Left kidney (tissue), 8 donors: ENCODE measurements at places on chromosomes 2 and 18. TPM values are rescaled to one million over a fixed set of nuclear protein-coding genes. Genes with fewer than 3 reads are reported as not detected.

- no peak for DNase-seq
Observed at GRCh38 chr2:112183327-112184025, 45.3 kb downstream of the FBLN7 start.

DNA sequence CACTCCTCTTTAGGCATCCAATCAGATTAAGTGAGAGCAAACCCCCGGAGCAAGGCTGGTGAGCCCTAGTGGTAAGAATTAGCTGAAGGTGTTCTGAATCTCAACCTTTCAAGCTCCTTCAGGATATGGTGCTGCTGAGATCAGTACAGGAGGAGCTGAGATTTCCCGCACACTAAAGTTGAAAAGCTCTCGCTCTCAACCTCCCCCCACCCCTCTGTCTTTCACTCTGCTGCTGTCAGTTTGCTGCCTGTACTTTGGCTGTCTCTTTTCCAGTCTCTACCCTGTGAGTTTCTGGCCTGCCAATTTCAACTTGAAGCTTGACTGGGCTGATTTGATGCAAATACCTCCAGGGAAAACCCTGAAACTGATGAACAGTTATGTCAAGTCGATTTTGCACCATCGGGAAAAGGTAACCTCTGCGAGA, 15.7 kb downstream of the ZEB2 start:
- no peak for DNase-seq

DNA sequence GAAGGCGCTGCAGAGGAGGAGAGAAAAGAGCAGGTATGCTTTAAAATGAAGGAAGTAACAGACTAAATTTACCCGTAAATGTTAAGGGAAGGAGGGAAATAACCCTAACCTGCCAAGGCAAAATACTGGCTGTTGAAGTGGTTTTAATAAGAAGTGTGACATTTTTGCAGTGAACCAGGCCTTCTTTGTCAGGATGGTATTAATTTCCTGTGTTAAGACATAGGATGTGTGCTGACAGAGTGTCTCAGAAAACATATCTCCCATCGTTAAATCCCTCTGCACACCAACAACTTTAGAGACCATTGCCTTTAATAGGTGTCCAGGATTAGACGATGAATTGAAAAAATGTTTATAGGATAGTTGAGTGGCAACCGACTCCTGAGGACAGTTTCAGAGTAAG, 9.9 kb downstream of the TTC39C start:
- DNase-seq, result no peak

GRCh38 chr18:39935598-39935997, 2019.4 kb upstream of the PIK3C3 start:
- DNase-seq, result no peak

DNA sequence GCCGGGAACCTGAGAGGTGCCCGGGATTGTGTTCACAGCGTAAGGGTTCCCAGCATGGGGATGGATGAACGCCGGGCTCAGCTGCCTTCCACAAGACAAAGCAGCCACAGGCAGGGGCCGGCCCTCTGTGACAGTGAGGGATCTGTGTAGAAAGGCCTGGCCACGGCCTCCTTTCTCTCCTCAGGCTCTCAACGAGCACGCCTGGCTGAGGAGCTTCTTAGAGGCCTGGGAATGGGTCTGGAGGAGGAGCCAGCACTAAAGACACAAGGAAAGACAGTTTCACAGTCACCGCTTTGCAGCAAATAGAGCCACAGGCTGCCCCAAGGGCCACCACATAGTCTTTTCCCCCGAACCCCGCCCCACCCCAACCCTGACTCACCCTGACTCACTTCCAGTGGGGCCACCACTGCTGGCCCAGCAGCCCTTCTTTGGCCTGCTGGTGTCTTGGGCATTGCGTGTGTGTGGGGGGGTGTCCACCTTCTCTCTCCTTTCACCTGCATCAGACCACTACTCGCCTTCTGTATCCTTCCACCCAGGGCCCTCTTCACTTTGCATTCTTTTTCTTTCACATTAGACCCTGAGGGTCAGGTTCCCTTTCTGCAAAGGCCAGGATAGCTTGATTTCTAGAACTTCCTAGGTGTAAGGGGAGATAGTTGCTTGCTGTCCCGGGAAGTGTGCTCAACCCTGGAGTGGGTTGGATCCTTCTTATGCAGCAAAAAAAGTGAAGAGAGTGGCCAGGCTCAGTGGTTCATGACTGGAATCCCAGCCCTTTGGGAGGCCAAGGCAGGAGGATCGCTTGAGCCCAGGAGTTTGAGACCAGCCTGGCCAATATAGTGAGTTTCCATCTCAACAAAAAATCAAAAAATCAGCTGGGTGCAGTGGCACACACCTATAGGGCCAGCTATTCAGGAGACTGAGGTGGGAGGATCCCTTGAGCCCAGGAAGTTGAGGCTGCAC, 19.3 kb upstream of the HPCAL1 start:
- DNase-seq, result no peak

GRCh38 chr2:43482961-43483360, 112.9 kb downstream of the THADA start:
- DNase-seq, result no peak

- no peak for DNase-seq
Observed at GRCh38 chr2:151191001-151191400, 70.7 kb downstream of the RBM43 start.

DNA sequence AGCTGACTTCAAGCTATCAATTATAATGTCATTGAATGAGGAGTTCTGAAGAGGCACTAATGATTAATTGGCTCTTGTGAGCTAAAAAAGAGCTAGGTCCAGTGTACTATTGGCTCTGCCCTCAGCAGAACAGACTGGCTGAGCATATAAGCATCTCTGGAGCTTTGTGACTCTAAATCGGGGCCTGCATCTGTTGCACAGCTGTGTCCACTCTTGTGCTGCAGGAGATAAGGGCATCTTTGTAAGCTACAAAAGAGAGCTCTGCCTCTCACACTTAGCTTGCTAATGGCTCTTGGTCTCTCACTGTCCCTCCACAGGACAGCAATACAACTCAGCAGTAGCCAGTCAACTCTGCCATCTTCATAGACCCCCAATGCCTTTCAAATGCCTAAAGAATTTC, 61.5 kb upstream of the L3MBTL4 start:
- no peak for DNase-seq

- DNase-seq, result no peak
Observed at GRCh38 chr2:145091967-145092366, 572.0 kb upstream of the ZEB2 start.

DNA sequence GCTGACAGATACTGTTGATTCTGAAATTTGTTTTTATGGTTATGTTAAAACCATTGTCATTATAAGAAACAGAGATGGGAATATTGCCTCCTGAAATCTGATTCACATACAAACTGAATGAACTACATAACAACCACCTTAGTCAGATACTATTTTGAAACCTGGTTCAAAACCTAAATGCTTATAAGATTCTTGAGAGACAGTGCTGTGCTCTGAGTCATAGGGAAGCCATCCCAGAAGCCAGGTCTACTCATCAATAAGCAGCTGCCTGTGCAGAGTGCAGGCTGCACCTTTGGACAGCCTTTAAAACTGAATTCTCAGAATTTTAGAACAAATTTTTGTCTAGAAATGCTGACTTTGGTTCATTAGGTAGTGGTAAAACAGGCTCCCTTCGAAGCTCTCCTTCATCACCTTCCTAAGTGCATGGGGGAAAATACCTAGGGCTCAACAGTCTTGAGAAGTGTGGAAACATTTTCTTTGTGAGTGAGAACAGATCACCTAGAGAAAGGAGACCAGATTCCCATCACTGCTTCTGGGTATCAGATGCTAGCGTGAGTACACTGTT, at the start of gene SERPINB7:
Gene SERPINB7 (plus strand): TSS at position 253 of the 565 bp plus-strand sequence. CDS start 6,955 bp downstream, outside the sequence.
- no peak for DNase-seq

DNA sequence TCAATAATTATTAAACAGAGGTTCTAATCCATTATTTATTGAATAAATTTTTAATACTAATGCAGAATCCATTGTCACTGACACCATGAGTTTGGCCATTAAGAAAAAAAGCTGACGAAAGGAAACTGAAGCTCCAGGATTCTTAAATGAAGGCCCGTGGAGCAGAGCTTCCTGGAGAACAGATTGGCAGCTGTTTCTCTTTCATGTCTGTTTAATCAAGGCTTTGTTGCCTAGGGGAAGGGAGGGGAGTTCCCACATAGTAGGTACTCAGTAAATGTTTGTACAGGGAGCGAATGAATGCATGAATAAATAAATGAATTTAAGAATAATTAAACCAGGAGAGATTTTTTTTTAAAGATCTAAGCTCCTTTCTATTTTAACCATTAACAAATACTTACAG, 315.1 kb upstream of the KLHL29 start:
- DNase-seq, result no peak

DNA sequence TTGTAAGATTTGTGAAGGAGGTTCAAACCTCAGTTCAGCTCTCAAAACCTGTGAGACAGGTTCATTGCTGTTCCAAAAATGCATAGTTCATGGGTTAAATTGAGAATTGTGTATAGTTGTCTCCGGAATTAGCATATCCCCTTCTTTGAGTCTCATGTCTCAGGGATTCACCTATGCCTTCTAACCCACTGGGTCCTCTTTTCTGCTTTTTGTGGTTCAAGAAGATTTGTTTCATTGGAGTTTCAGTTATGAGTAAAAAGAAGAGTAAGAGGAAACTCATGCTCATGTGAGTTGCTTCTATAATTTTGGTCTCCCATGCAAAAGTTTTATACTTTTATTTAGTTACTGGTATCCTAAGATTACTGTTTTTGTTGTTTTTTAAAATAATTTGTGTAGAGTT, 1219.8 kb upstream of the ZEB2 start:
- DNase-seq, result no peak

- no peak for DNase-seq
Observed at GRCh38 chr2:10255189-10256030, 47.3 kb upstream of the HPCAL1 start.

GRCh38 chr2:8893978-8894820, 56.8 kb upstream of the KIDINS220 start:
- DNase-seq, result no peak

DNA sequence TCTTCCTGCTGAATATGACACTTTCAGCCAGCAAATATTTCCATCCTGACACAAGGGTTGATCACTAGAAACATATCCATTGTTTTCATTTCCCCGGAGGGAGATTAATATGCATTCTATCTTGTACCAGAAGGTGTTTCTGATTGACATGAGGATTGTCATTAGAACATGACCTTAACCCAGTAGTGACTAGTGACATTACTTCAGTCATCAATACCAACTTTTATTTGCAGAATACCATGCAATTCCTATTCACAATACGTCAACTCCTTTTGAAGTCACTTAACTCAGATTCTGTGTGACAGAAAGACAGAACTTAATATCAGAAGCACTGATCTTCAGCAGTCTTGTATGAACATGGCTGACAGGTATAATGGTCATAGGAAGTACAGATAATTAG, 1108.9 kb upstream of the CRIM1 start:
- no peak for DNase-seq

DNA sequence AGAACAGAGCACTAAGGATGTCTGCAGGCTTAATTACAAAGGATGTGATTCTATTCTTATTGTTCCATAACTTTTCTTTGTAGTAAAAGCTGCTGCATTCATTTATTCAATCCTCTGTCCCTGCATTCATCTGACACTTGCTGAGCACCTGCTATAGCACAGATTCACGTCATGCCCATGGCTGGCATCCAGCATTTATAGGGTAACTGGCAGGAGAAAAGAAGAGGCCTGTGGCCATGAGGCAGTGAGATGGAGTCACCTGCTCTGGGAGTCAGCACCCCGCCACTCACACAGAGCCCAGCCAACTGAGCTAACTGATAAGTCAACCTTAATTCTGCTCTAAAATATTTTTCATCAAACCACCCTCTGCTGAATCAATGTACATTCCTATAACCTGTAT, 18.3 kb upstream of the CDC42EP3 start:
- DNase-seq, result no peak

DNA sequence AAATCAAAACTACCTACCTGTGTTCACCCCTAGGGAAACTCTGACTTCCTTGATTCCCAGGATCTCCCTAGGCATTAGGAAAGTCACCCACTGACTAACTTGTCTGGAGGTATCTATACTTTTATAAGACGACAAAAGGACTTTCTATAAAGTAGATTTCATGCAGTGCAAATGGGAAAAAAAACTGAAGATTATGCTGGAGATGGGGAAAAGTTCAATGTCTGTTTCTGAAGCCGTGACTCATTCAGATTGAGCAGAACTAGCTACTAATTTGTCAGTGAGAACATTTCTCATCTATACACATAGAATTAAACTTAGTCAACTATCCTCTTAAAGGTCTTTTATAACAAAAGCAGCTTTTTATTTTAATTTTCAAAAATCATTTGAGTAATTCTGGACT, 6.0 kb downstream of the SEPTIN10 start:
- no peak for DNase-seq

- DNase-seq, result no peak
Observed at GRCh38 chr18:63199743-63200241, 119.8 kb downstream of the BCL2 start.

GRCh38 chr2:73610111-73610510, 32.1 kb downstream of the NAT8 start:
- no peak for DNase-seq

- no peak for DNase-seq
Observed at GRCh38 chr18:79627750-79628294, 51.8 kb upstream of the CTDP1 start.

DNA sequence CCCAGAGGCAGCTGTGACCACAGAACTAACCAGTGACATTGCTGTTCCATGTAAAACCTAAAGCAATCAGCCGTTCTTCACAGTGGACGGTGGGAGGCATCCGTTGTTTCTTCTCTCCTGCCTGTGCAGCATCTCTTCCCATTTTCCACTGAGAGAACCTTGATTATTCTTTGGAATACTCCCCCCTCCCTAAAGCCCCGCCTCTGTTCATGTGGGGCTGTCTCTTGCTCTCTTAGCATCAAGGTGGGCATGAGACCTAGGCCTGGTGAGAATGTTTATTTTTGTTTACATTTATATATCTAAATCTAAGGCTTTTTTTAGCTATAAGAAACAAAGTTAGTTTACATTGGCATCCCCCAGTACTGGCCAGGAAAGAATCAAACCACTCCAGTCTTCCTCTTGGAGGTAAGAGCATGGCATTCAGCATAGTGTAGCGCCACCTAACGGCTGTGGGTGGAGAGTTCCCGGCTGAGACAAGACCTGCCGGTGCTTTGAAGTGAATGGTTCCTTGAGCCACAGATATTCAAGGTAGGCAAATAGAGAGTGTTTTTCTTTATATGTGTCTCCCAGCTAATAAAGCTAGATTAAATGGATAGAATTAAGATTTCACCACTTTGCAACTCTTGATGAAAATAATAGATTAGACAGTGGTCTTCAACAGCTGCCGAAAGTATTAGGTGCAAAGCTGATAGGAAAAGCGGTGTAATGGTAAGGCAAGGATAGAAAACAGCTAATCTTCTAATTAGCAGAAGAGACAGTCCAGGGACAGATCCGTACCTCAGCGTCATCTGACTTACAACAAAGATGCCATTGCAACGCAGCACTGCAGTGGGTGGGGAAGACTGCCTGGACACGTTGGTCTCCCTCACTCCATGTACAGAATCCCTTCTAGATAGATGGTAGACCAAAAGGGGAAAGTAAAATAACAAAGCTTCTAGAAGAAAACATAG, 219.6 kb upstream of the RAB12 start:
- peak; percentile 79 for DNase-seq

- no peak for DNase-seq
Observed at GRCh38 chr2:152425765-152426727, 91.1 kb downstream of the FMNL2 start.

GALR1 gene
- polyA plus RNA-seq, result 0.15 TPM

VWC2L gene
- 0.18 TPM for polyA plus RNA-seq

SCN3A gene
- polyA plus RNA-seq, result 0.60 TPM

EVA1A gene
- polyA plus RNA-seq, result 12.9 TPM

CHRND gene
- polyA plus RNA-seq, result 0.96 TPM

CNTNAP5 gene
- polyA plus RNA-seq, result 0.03 TPM

FBXO36 gene
- 7.6 TPM for polyA plus RNA-seq

EGR4 gene
- polyA plus RNA-seq, result not detected

SALL3 gene
- 9.6 TPM for polyA plus RNA-seq
